Kidney epithelial cell (primary cell): ENCODE measurements at places on chromosomes 2 and 18. TPM values are rescaled to one million over a fixed set of nuclear protein-coding genes. Genes with fewer than 3 reads are reported as not detected.

Gene SLC38A11
- total RNA-seq = 0.46 TPM in 1 of 2 replicates, not detected in the other

Gene MAB21L4
- 2.1 and 2.5 TPM in 2 replicates for total RNA-seq

Gene LIMS2
- 2.3 and 4.2 TPM in 2 replicates for total RNA-seq

Gene PRKRA
- total RNA-seq = 50.3 and 50.4 TPM in 2 replicates

Gene CCDC142
- total RNA-seq = 4.4 and 9.5 TPM in 2 replicates

Gene DYSF
- total RNA-seq = 42.8 and 49.0 TPM in 2 replicates

Gene CIB4
- total RNA-seq = not detected in 2 replicates

Gene ANKRD30B
- 0.07 and 0.08 TPM in 2 replicates for total RNA-seq

Gene TLX2
- 0.27 TPM in 1 of 2 replicates, not detected in the other for total RNA-seq

Gene ALK
- total RNA-seq = not detected in 2 replicates

Gene CLASP1
- total RNA-seq = 54.1 and 67.1 TPM in 2 replicates

Gene GALR1
- total RNA-seq = not detected in 2 replicates

Gene RPRM
- 1.0 and 2.1 TPM in 2 replicates for total RNA-seq

Gene CCDC178
- 0.08 TPM in 1 of 2 replicates, not detected in the other for total RNA-seq

Gene IL18R1
- total RNA-seq = 5.1 and 9.2 TPM in 2 replicates

Gene SCTR
- not detected in 2 replicates for total RNA-seq

Gene THADA
- 17.7 and 21.5 TPM in 2 replicates for total RNA-seq

Gene SH3BP4
- 115 and 119 TPM in 2 replicates for total RNA-seq

Gene IKZF2
- total RNA-seq = 3.3 and 4.4 TPM in 2 replicates

Gene MRO
- total RNA-seq = 0.07 TPM in 1 of 2 replicates, not detected in the other

Gene CHST9
- 0.08 TPM in 1 of 2 replicates, not detected in the other for total RNA-seq

Gene KIF1A
- 178 and 203 TPM in 2 replicates for total RNA-seq

Gene ICOS
- total RNA-seq = not detected in 2 replicates

Gene CRYBA2
- total RNA-seq = not detected in 2 replicates

Gene ACMSD
- not detected in 2 replicates for total RNA-seq

Gene STARD6
- not detected in 2 replicates for total RNA-seq
